ENCODE measurements at places on chromosomes 1 and 21.

DNA sequence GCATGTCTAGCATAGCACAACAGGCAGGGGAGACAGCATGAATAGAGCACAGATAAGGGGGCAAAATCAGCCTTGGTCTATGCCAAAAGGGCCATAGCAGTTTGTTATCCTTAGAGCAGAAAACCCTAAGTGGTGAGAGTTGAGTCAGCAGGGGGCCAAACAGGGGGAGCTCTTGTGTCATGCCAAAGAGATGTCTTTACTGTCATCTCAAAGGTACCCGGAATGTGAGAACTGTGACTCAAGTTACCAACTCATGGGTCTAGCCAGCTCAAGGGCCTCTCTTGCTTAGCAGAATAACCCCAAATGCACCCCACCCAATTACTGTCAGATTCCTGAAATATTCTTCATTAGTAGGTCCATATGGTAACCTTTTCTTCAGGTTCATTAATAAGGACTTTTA, 45.9 kb upstream of the NRDC start:
- no peak for DNase-seq

GRCh38 chr1:113389953-113390834, at the start of gene MAGI3:
MAGI3 (plus strand) TSS chr1:113390515; CDS start chr1:113391034, 519 bp downstream.
- DNase-seq: peak; percentile 98

DNA sequence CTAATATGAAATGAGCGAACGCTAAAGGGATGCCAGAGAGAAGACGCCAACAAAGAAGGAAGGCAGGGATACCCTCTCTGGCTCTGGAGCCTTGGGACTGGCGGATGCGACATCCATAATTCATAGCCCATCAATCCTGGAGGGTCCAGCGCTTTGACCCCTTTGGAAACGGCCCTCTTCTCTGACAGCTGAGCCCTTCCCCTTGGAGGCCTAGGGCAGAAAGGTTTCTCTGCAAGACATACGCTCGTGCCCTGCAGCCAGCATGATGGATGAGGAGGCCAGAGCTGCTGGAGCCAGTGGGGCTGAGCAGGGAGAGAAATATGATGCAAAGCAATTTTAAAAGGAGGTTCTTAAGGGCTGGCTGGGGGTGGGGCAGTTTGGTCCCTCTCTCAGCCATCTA, 22.2 kb downstream of the OPTC start:
- DNase-seq: no peak

DNA sequence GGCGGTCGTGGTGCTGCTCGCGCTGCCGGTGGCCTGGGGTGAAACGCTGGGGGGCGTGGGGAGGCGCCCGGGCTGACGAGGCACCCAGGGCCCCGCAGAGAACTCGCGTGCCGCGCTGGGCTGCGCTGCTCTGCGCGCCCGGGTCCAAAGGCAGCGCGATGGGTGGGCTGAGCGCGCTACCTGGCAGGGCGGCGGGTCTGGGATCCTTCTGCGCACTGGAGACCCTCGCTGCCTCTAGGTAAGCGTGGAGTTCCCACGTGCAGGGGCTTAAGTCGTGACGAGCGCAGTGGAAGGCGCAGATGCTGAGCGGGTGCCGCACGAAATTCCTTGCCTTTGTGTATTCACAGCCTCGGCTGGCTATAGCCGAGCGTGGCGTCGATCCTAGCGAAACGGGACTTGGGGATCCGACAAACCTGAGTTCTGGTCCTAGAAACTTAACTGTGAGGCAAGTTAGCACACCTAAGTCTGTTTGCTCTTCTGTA, 24.6 kb downstream of the CR1L start:
- DNase-seq: no peak

DNA sequence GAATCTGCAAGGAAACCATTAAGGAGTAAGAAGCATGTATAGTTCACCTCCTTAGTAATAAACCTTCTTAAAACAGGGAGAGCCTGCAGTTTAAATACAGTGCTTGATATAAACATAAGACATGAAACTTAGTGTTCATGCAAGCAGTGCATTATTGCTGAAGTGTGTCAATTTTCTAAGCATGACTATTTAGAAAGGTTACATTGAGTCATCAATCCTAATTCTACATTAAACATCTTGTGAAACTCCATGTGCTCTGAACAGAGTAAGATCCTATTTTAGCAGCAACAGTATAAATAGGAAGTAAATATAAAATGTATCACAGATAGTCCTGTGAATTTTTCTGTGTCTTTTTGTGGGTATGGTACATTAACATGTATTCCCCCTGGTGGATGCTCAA, 135.5 kb downstream of the ESRRG start:
- DNase-seq: no peak

Measured in GM23338 (cell line).